Epithelial cell of prostate (primary cell): ENCODE measurements at places on chromosomes 6 and 20.

GRCh38 chr6:79076160-79076559 is 1.9 kb downstream of the PHIP start:
- no peak for DNase-seq

DNA sequence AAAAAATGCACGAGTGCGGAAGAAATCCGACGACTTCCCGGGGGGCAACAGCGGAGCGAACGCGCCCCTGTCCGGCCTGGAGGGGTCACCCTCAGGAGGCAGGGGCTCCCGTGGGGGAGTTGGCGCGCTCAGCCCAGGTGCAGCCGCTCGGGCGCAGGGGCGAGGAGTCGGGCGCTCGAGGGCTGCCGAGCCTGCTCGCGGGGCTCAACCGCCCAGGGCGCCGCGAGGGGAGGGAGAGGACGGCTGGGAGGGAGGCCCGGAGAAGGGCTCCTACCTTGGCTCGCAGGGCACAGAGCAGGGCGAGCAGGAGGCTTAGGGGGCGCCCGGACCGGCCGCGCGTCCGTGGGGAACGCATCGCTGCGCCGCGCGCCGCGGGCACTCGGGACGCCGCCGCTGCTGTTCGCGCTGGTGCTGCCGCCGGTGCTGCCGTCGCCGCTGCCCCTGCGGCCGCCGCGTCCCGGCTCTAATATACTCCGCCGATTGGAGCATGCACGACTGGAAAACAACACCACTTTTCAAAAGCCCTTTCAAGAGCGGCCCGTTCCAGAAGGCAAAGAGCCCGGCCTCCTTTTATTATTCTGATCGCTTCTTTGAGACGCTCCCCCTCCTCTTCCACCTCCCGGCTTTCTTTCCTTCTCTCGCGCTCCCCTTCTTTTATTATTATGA is 490 bp downstream of the JAG1 start:
- no peak for DNase-seq

- no peak for DNase-seq
Observed at GRCh38 chr6:151806757-151807512, 547 bp upstream of the ESR1 start.

DNA sequence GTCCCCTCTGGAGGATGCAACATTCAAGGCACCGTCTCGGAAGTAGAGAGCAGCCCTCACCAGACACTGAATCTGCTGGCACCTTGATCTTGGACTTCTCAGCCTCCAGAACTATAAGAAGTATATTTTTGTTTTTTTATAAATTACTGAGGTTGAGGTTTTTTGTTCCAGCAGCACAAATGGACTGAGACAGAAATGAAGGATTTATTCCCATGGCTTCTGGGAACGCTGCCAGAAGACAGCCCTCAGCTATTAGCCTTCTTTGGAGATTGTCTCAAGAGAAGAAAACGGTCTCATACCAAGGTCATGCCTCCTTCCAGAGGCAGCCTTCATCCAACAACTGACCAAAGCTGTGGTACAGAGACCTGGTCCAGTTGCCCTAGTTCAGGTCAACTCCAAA is 85.4 kb downstream of the CHMP4B start:
- DNase-seq: no peak

- DNase-seq: no peak
Observed at GRCh38 chr6:138596591-138596990, 97.3 kb upstream of the NHSL1 start.

GRCh38 chr6:120826253-120826652 is 508.0 kb downstream of the TBC1D32 start:
- no peak for DNase-seq
